ENCODE measurements at places on chromosomes 5 and 9.

- DNase-seq: no peak
Measured at GRCh38 chr9:87639949-87640348, 86.0 kb upstream of the CTSL start.

- no peak for DNase-seq
Measured at GRCh38 chr9:22512495-22512894, 65.9 kb downstream of the DMRTA1 start.

GRCh38 chr9:125795970-125796596 is 48.9 kb downstream of the PBX3 start:
- no peak for DNase-seq

GRCh38 chr5:95283761-95284571 is 928 bp downstream of the MCTP1 start:
- no peak for DNase-seq

DNA sequence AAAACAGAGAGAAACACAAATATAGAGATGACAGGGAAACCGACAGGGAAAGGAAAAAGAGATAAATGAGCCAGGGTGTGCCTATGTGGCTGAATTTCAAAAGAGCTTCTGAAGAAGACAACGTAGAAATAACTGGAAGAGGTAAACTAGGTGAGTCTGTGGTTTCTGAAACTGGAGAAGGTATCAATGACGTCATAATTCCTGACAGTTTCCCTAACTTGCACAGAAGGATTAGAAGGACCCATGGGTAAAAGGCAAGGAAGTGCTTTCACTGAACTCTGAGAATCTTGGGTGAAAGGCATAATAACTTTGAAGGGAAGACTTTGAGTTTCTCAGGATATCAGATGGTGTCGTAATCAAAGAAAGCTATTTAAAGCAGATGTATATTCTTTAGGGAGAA is 790.8 kb upstream of the NUDT12 start:
- DNase-seq: no peak

DNA sequence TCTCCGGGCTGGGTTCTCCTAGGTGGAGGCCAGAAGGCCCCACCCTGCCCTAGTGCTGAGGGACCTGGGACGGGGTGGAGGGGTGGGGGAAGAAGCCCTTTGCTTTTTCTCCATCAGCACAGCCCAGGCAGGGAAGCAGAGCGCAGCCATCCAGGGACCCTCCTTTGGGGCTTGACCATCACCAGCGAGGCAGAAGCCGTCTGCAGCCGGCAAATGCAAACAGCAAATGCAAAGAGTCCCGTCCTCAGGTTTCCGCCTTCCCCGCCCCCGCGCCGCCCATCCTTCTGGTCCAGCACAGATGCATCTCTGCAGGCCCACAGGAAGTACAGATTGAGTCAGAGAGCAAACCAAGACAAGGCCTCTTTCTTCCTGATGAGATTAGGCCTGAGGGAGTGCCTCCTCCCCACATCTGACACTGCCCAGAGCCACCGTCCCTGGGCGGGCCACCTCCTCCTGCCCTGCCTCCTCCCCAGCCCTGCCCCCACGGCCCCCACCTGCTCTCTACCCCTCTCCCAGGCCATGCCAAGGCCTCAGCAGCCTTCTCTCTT is 23.4 kb downstream of the CORO2A start:
- DNase-seq: peak; percentile 25

- no peak for DNase-seq
Measured at GRCh38 chr5:81269751-81270393, 31.5 kb upstream of the ZCCHC9 start.

DNA sequence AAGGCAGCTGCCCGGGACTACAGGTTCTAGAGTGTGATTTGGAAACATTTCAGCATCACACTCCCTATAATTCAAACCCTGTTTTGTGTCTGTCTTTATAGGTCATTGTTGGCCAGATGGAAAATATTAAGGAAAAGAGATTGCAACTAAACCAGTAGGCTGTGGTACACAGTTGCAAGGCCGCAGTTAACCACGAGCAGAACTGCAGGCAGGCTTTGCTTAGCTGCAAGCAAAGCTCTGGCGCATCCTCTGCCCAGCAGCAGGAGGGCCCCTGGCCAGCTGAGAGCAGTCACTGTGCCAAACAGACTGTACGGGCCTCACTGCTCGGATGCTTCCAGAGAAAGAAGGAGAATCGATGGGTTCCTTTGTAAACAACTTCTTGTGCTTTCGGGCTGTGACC is 204.5 kb downstream of the DENND1A start:
- DNase-seq: no peak

GRCh38 chr9:4102078-4102477 is 197.8 kb downstream of the GLIS3 start:
- DNase-seq: no peak

GRCh38 chr9:75891277-75891741 is 836 bp downstream of the PCSK5 start:
- peak; percentile 33 for DNase-seq

DNA sequence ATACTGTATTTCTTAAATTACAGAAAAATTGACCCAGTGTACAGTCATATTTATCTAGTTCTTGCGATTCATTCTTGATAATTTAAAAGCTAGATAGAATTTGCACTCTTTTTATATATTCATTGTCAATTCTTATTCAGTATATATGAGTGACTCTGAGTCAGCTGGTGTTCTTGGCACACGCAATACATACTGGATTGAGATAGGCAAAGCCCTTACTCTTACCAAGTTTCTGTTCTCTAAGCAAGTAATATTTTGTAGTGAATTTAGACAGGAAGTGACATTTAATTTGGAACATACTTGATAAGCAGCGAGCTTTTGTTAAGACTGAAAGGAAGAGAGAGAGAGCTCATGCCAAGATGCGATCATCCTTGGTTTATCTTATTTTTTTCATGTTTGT is 57.7 kb downstream of the GPBP1 start:
- DNase-seq: no peak

- no peak for DNase-seq
Measured at GRCh38 chr9:90846770-90847419, 45.3 kb downstream of the SYK start.

All from CD4-positive, alpha-beta memory T cell (primary cell).